Neural crest cell (in vitro differentiated cells): ENCODE measurements at places on chromosomes 2 and 18. TPM values are rescaled to one million over a fixed set of nuclear protein-coding genes. Genes with fewer than 3 reads are reported as not detected.
A peak's percentile ranks its signal among the peaks of the same experiment; 100 is the strongest.

The GPR35 gene
- 1.7 and 2.0 TPM in 2 replicates for total RNA-seq

The FBXO15 gene
- total RNA-seq = 1.7 and 2.7 TPM in 2 replicates

The HTR2B gene
- not detected in 2 replicates for total RNA-seq

GRCh38 chr2:194491409-194492115 is 1165.5 kb upstream of the SLC39A10 start:
- no peak overlapping the region for H3K27ac ChIP-seq
- no peaks in the 10 kb centered on the region for H3K27me3 ChIP-seq
- H3K4me3 ChIP-seq = no peak overlapping the region
- no peaks in the 10 kb centered on the region for H3K4me1 ChIP-seq
- no peak for DNase-seq
- no peaks in the 10 kb centered on the region for H3K36me3 ChIP-seq

GRCh38 chr18:60684843-60685513 is 312.4 kb upstream of the MC4R start:
- no peak for DNase-seq
- H3K36me3 ChIP-seq = no peaks in the 10 kb centered on the region
- H3K27ac ChIP-seq = no peak overlapping the region
- H3K4me1 ChIP-seq = no peaks in the 10 kb centered on the region
- no peak overlapping the region for H3K4me3 ChIP-seq

GRCh38 chr18:10526561-10526949 is 728 bp downstream of the NAPG start:
- peak overlapping the region; percentile 83 for H3K27ac ChIP-seq
- no peaks in the 10 kb centered on the region for H3K36me3 ChIP-seq
- peaks cover 3% of the 10 kb centered on the region for H3K27me3 ChIP-seq
- peaks cover 40% of the 10 kb centered on the region for H3K4me1 ChIP-seq

- no peak for DNase-seq
- H3K27me3 ChIP-seq = no peaks in the 10 kb centered on the region
- peaks cover 9% of the 10 kb centered on the region for H3K4me1 ChIP-seq
- H3K4me3 ChIP-seq = no peak overlapping the region
Observed at GRCh38 chr18:13288509-13289133, 70.1 kb downstream of the LDLRAD4 start.

GRCh38 chr2:73284296-73285158 is at the start of gene FBXO41:
Gene FBXO41, minus strand, starts transcription at chr2:73284478. Its CDS starts 14,848 bp downstream, at chr2:73269630.
- no peaks in the 10 kb centered on the region for H3K36me3 ChIP-seq
- peak within 1 kb of the TSS; percentile 85 for H3K4me3 ChIP-seq
- H3K27me3 ChIP-seq = peaks cover 76% of the 10 kb centered on the region

- H3K4me1 ChIP-seq = peaks cover 38% of the 10 kb centered on the region
- no peak for DNase-seq
- no peak overlapping the region for H3K4me3 ChIP-seq
- no peak overlapping the region for H3K27ac ChIP-seq
- H3K27me3 ChIP-seq = no peaks in the 10 kb centered on the region
Observed at GRCh38 chr2:41954304-41955291, 93.2 kb upstream of the PKDCC start.

DNA sequence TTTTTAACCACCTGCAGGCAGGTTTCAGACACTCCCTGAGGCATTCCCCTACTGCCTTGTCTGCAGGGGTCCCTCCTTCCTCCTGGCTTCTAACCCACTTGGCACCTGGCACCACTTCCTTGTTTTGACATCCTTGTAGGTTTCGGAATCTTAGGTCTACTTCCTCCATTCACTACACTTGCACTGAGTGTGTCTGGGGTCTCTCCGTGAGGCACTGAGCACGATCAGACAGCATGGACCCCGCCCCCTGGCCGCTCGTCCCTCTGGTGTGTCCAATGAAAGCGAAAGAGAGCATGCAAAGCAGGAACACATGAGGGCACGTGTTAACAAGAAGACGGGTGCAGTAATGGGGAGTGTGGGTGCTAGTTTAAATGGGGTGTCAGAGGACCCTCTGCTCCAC is 63.8 kb downstream of the HAUS1 start:
- H3K36me3 ChIP-seq = no peaks in the 10 kb centered on the region
- peaks cover 14% of the 10 kb centered on the region for H3K4me1 ChIP-seq
- H3K4me3 ChIP-seq = peak overlapping the region; percentile 49
- no peak overlapping the region for H3K27ac ChIP-seq
- no peak for DNase-seq
- no peaks in the 10 kb centered on the region for H3K27me3 ChIP-seq

- H3K4me1 ChIP-seq = no peaks in the 10 kb centered on the region
- no peak overlapping the region for H3K27ac ChIP-seq
- no peak for DNase-seq
- no peaks in the 10 kb centered on the region for H3K36me3 ChIP-seq
Observed at GRCh38 chr18:74139888-74140287, 7.7 kb downstream of the FBXO15 start.

GRCh38 chr2:58540681-58541080 is 299.6 kb upstream of the FANCL start:
- H3K4me3 ChIP-seq = peak overlapping the region; percentile 5
- peaks cover 26% of the 10 kb centered on the region for H3K4me1 ChIP-seq
- no peaks in the 10 kb centered on the region for H3K27me3 ChIP-seq
- no peak for DNase-seq

DNA sequence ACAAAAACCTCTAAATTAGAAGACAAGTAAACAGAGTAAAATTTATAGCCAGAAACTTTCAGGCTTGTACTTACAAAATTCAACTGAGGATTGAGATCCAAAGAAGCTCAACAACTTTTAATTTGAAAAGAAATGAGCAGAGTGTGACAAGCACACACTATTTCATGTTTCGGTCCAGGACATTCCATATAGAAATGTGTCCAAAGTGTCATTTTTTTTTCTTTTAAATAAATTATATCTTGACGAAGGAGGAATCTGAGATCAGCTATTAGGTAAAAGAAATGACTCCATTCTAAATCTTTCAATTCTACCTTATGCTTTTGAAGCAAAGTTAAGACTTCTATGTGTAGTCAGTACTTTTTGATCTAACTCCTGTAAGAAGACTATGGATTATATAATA is 4.6 kb downstream of the FN1 start:
- H3K27me3 ChIP-seq = no peaks in the 10 kb centered on the region
- no peak for DNase-seq
- no peak overlapping the region for H3K27ac ChIP-seq
- H3K4me1 ChIP-seq = peaks cover 11% of the 10 kb centered on the region

- H3K27ac ChIP-seq = peak overlapping the region; percentile 35
- peak overlapping the region; percentile 36 for H3K4me3 ChIP-seq
- no peaks in the 10 kb centered on the region for H3K27me3 ChIP-seq
- peaks cover 13% of the 10 kb centered on the region for H3K4me1 ChIP-seq
- peak; percentile 16 for DNase-seq
Observed at GRCh38 chr2:175834477-175834876, 167.6 kb downstream of the LNPK start.

GRCh38 chr2:198715302-198715835 is 742.4 kb downstream of the SATB2 start:
- H3K4me1 ChIP-seq = no peaks in the 10 kb centered on the region
- H3K27ac ChIP-seq = no peak overlapping the region
- no peak for DNase-seq
- H3K4me3 ChIP-seq = no peak overlapping the region

GRCh38 chr2:73050121-73050545 is 21.4 kb downstream of the SFXN5 start:
- no peaks in the 10 kb centered on the region for H3K27me3 ChIP-seq
- peaks cover 32% of the 10 kb centered on the region for H3K4me1 ChIP-seq
- no peak for DNase-seq

DNA sequence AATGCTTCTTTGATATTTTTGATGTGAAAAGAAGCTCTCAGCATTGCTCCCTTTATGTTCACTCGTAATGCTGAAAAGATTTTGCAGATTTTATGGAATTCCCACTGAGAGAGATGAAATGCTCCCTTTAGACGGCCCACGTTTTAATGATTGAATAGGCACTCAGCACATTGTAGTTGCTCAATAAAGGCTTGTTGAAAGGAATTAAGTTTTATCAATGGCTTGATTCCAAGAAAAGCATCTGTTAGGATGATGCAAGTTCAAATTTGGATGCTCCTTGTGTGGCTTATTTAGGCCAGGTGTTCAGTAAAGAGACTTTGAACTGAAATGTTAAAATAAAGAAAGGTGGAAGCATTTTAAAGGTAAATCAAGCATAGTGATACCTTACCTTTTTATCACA is 725.1 kb downstream of the EPHA4 start:
- no peak overlapping the region for H3K4me3 ChIP-seq
- no peaks in the 10 kb centered on the region for H3K36me3 ChIP-seq
- H3K4me1 ChIP-seq = no peaks in the 10 kb centered on the region
- no peak for DNase-seq

DNA sequence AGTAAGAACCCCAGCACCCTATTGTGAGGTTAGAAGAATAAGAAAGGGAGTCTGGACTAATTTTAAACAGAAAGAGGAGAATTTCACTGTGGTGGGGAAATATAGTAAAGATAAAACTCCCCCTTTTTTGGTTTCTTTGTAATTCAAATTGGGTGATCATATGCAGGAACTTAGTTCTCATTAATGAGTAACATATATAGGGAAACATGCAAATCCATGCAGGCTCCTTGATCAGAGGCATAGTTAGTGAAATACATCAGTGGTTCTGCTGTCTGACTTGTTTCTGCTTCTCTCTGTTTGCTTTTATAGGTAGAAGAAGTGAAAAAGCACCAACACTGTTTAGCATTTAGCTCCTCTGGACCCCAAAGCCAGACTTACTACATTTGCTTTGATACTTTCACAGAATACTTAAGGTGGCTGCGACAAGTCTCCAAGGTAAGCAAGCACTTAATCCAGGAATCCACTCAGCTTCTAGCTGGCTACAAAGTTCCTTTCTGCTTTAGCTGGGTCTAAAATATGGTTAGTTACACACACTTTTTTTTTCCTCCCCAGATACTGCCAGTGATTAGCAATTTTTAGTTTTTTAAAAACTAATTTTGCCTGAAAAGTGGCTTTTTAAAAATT is 123.2 kb downstream of the PHLPP1 start:
- H3K36me3 ChIP-seq = no peaks in the 10 kb centered on the region
- peaks cover 22% of the 10 kb centered on the region for H3K4me1 ChIP-seq
- no peak for DNase-seq
- H3K27ac ChIP-seq = no peak overlapping the region
- no peak overlapping the region for H3K4me3 ChIP-seq

DNA sequence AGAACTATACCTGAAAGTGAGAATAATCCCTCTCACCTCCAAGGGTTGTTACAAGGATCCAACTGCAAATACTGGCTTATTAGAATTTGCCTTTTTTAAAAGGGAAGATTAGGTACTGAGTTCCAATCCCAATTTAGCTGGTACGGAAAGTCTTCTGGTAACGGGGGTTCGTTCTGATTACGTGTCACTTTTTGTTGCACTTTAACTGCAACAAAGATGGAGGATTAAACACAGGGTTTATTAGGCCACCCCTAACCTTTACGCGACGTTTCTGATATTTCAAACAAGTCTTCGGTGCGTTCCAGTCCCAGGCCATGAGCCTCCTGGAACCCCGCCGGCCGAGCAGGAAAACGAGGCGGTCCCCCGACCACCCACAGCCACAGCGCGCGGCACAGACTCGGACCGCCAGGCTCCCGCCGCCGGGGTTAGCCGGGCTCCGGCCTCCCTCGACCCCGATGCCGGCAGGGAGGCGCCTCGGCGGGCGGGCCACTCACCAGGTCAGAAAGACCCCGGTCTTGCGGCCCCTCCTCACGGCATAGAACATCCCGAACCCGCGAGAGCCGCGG is 411 bp downstream of the RNASEH1 start:
- peak overlapping the region; percentile 91 for H3K4me3 ChIP-seq
- H3K27ac ChIP-seq = peak overlapping the region; percentile 97
- H3K27me3 ChIP-seq = no peaks in the 10 kb centered on the region
- no peak for DNase-seq

DNA sequence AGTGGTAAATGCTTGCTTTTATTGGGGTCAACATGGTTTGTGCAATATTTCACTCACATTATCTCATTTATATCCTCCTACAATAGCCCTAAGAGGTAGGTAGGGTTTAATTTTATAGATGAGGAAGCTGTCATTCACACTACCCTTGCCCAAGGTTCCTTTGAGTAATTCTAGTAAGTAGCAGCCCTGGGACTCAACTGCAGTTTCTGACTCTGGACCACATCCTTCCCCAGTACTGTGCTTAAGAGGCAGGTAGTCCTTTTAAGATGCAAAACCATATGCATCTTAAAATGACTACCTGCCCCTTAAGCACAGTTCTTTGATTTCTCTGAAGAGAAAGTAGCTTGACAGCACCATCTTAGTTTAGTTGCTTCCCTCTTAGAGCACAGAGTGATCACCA is 15.7 kb upstream of the NT5C1B start:
- no peak overlapping the region for H3K4me3 ChIP-seq
- DNase-seq = no peak
- H3K36me3 ChIP-seq = no peaks in the 10 kb centered on the region
- no peak overlapping the region for H3K27ac ChIP-seq

DNA sequence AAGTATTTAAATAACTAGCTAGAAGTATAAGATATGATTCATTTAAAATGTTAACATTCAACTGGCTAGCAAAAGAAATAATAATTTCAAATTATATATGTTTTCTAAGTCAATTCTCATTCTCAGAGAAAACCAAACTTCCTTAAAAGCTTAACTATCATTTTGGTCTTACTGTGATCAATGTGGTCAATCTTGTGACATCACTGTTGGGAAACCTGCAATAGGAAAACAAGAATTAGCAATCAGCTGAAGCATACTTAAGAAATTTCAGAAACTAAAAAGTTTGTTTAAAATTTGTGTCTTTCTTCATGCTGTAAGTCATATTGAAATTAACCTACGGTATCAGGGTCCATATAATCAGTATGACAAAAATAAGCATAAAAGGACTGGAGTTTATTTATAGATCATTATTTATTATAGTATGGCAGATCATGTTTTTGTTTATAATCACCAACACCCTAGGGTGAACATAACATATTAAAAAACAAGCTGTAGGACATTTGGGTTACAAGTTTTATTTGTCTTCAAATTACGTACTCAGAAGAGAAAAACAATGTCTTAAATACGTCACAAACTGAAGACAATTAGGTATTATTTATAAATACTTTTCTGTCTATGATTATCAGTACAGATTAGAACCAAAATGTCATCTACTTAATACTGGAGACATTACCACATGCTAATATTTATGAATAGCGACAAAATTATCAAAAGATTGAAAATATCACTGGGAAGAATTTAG is 60.5 kb downstream of the BAZ2B start:
- H3K27ac ChIP-seq = no peak overlapping the region
- no peaks in the 10 kb centered on the region for H3K36me3 ChIP-seq
- H3K27me3 ChIP-seq = no peaks in the 10 kb centered on the region
- no peak for DNase-seq

DNA sequence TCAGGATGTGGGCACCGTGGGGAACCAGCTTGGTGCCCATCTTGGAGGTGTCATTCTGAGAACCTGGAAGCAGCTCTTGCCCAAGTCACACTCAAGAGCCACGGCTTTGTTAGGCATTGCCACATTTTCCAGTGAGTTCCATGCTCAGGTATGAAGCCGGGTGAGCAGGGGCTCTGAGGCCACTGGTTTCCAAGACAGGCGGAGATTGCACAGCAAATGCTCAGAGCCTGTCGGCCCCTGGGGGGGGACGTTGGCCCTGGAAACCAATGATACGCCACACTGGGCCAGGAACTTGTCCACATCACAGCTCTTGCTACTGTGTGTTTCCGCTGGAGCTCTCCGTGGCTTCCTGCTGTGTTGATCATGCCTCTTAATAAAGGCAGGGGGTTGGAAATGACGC is 52.5 kb upstream of the SALL3 start:
- H3K4me1 ChIP-seq = no peaks in the 10 kb centered on the region
- H3K36me3 ChIP-seq = no peaks in the 10 kb centered on the region
- no peak for DNase-seq
- peaks cover 2% of the 10 kb centered on the region for H3K27me3 ChIP-seq
